Fibroblast of skin of back (primary cell): ENCODE measurements at places on chromosomes 12 and 14.

DNA sequence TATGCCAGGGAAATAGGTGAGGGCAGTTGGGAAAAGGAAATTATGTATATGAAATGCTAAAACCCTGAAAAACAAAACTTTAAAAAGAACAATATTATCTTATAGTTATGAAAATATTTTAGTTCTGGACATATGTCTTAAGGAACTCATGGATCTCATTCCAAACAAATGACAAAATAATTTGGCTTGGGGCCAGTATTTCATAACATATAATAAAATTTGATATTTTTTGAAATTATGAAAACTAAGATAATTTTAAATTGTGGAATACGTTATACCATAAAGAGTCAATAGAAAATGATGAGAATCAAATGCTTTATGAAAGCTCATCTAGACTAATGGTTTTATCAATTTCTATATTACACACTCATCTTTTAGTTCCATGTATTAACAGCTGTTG, 173.8 kb upstream of the DCN start:
- DNase-seq: peak; percentile 48

DNA sequence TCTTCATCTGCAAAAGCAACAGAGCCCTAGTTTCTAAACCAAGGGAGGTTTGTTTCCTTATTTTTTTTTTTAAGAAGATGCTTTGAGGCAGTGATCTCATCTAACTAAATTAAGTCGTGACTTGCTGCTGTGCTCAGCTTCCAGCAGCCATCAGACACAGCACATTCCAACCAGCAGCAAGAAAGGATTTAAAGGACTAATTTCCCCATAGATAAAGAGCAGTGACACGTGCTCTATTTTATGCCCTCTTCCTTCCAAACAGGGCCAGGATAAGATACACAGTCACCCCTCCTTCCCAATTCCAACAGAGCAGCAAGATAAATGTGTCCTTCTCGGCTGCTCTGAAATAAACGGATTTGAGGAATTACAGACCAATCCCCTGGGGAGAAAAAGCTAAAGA, 81.7 kb downstream of the PRKAB1 start:
- peak; percentile 16 for DNase-seq

GRCh38 chr12:92289629-92290349, 144.1 kb upstream of the BTG1 start:
- DNase-seq: peak; percentile 94

GRCh38 chr12:13745111-13745860, 236.1 kb downstream of the GRIN2B start:
- no peak for DNase-seq

DNA sequence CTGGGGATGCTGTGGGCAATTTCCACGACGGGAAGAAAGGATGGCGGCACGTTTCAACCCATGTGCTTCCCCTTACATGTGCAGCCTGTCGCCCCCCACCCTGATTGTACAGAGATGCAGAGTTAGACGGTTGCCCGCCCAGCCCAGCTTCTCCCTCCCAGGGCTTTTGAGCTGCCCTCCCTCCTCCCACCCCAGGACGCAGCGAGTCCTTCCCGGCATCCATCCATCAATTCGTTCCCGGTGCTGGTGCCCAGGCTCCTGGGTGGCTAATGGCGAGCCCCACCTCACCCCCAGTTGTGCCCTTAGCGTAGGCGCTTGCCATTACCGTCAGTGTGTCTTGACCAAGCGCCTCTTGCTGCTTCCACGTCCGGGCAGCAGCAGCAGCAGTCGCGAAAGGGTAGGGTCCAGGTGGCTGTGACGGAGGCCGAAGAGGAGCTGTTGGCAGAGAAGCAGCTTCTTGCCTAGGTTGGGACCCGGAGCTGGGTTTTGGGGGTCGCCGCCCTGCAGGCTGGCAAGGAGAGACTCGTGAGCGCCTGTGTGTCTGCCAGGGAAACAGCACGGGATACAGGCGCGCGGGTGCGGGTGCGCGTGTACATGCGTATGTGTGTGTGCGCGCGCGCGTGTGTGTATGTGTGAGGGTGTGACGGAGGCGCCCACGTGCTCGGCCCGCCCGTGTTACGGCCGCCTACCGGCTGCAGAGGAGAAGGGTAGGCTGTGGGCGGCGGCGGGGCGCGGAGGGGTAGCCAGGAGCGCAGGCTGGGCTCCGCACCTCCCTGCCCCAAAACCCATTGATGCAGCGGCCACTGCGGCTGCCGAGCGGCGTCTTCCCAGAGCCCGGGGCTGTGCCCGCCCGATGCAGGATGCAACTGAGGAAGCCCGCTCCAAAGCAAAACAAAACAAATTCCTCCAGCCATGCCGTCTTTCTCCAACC, at the start of gene SLC6A15:
TSS of gene SLC6A15 (minus strand) at position 602 of the 931 bp plus-strand sequence. CDS start 20,679 bp downstream, outside the sequence.
- DNase-seq: peak; percentile 44

DNA sequence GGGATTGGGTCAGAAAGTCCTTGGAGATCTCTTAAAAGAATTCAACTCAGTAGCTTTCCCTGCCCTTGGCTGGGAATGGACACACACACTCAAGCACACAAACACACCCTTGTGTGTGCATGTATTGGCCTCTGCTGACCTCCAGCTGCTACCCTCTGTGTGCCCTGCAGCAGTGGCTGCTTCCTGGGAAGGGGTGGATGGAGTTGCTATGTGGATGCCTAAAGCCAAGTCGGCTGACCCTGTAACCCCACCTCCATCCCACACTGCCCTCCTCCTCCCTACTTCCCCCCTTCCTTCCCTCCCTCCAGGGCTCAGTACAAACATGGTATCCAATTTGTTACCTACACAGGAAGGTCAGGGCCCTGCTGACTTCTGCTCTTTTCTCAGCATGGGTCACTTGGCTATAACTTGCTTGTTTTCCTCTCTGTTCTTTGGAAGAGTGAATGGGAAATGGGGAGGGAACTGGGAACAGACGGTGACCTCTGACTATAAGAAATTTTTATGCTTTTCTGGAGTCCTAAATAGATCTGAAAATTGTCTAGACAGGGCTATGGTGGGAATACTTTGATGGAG, 351.6 kb upstream of the TBX3 start:
- no peak for DNase-seq

- no peak for DNase-seq
Observed at GRCh38 chr14:100325231-100325632, 2.1 kb downstream of the SLC25A47 start.

GRCh38 chr14:89650077-89650978, 233.3 kb upstream of the FOXN3 start:
- DNase-seq: peak; percentile 30

- peak; percentile 72 for DNase-seq
Observed at GRCh38 chr14:55600784-55601561, 21.0 kb downstream of the KTN1 start.

GRCh38 chr12:117688446-117688845, 280.3 kb downstream of the KSR2 start:
- no peak for DNase-seq

DNA sequence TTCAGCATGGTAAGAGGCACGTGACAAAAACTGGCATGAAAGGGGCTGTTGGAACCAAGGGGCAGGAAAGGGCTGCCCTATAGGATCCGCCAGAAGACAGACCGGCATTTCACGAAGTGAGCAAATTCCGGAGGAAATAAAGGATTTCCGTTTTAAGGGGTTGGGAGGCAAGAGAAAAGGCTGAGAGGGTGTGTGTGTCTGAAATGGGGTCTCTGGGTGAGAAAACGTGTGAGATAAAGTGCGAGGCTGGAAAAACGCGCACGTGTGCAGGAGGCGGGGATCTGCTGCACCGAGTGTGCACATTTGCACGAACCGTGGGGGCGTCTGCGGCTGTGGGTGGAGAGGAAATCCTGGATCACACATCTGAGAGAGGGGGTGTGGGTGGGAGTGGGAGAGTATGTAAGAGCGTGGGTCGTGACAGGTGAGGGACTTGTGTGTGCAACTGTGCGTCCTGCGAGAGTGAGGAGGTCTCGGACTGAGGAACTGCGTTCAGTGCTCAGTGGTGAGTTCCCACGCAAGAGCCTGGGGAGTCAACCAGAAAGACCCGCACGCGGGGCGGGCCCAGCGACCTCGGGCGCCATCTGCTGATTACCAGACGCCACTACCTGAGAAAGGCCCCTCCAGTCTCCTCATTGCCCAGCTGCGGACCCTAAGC, 37.0 kb upstream of the P2RX7 start:
- DNase-seq: peak; percentile 45

- DNase-seq: peak; percentile 39
Observed at GRCh38 chr14:68780358-68781160, 12.3 kb downstream of the ZFP36L1 start.

- no peak for DNase-seq
Observed at GRCh38 chr12:99026332-99027054, 381.4 kb downstream of the APAF1 start.

DNA sequence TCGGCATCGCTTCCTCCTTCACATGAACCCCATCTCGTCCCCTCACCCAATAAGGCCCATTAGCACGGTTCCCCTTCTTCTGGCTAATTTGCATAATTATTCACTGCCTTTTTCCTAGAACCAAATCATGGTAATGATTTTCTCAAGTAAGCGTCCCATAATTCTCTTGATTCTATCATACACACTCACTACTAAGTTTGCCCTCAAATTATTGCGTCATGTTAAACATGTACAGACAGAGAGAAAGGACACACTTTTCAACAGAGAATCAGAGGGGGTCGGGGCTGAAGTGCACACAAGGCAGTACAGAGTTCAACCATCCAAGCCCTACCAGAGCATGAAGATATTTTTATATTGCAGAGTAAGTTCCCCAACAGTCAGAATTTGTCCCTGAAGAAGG, 256.6 kb downstream of the FOXN3 start:
- no peak for DNase-seq

DNA sequence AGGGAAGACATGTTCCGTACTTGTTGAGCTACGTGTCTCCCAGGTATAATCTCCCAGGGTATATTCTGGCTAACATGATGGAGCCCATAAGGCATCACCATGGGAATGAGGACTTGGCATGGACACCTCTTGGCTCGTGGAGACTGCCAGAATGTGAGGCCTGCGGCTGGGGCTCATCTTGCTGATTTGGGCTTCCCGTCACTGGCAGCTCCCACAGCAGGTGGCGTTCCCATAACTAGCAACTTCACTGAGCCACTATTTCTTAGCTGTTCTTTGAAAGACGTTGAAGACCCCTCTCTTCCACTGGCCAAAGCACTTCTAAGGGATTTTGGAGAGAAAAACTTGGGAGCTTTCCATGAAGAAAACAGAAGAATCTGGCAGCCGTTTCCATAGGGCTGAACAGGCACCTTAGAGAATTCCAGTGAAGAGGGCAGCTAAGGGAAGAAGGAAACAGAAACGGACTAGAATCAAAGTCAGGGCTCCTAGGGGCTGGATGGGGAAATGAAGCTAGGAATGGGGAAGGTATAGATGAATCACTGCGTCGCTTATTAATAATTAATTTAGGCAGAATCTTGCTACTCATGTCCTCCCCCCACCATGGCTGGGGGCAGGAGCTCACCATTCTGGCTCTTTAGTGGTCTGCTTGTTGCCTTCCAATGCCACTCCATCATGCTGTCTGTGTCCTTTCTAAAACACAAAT, 39.7 kb upstream of the FOS start:
- DNase-seq: no peak

GRCh38 chr14:33455654-33456345, 495.1 kb downstream of the EGLN3 start:
- no peak for DNase-seq

DNA sequence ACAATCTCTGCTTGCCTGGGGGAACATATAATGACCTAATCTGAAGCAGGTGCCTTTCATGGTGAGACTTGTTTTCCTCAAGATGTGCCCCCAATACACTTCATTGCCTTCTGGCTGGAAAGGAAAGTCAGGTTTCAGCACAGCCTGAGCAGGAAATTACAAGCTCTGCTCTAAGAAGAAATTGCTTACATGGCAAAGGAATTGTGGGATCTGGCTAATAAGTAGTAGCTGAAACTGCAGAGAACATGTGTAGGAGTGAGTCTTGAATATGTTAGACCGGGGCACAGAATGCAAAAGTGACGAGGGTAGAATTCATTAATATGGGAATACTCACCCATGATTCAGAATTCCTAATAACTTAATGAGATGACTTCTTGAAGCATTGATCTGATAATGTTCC, 6.3 kb upstream of the CFAP54 start:
- no peak for DNase-seq
